ENCODE measurements at places on chromosomes 5 and 9. TPM values are rescaled to one million over a fixed set of nuclear protein-coding genes. Genes with fewer than 3 reads are reported as not detected.

SLC34A3 gene
- total RNA-seq: not detected

KIF12 gene
- total RNA-seq: not detected

ANXA6 gene
- total RNA-seq: 30.6 TPM

C9orf43 gene
- total RNA-seq: 0.40 TPM

- no peak for DNase-seq
These were observed 287.1 kb downstream of the KCNN2 start for GRCh38 chr5:114648940-114649339.

DNA sequence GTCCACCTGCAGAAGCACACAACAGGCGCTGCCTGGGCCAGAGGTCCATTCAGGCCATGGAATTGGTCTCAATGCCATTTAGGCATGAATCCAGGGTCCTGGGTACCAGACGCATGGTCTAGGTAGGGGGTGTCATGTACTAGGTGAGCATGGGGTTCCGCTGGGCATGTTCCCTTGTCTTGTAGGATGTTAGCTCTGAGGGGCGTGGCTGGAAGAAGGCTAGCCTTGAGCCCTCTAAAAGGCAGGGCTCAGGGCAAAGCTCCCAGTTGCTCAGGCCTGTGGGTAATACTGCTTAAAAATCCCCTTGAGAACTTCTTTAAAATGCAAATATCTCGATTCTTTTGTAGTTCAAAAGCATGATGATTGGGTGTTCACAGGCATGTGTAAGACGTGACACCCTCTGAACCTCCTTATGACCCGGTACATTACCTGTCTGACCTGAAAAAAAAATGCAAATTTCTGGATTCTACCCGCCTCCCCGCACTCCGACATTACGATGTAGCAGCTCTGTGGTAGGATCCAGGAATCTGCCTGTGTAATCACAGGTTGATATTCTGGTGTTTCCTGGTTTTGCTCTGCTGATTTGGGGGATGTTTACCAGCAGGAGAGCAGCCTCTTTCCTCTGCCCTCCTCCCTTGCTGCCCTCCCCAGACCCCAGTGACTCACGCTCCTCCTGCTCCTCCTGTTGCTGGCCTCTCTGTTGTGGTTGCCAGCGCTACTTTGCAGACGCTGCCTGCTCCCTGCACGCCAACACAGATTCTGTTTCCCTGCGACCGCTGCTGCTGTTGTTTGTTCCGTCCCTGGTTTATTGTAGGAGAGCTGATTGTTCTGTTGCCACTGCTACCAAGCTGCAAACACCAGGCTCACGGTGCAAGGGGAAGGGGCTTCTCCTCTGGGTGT lies 5.7 kb downstream of the TMC1 start:
- DNase-seq: peak; percentile 3
